ENCODE measurements at places on chromosomes 5 and 9.

DNA sequence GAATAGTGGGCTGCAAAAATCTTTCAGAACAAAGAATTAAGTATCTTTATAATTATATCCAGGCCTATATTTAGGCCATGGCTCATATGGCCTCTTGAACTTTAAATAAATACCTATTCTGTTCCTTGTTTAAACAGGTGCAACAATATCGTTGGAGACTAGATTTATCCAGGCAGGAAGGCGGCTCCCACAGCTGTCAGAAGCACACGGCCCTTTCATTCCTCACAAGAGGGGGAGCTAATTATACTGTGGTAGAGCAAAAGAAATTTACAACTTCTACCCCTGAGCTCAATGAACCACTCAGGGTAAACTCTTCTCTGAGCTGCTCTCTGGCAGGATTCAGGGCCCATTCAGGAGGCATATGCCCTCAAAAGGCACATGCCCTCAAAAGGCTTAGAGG lies 31.3 kb downstream of the TMEM174 start:
- peak; percentile 32 for DNase-seq

DNA sequence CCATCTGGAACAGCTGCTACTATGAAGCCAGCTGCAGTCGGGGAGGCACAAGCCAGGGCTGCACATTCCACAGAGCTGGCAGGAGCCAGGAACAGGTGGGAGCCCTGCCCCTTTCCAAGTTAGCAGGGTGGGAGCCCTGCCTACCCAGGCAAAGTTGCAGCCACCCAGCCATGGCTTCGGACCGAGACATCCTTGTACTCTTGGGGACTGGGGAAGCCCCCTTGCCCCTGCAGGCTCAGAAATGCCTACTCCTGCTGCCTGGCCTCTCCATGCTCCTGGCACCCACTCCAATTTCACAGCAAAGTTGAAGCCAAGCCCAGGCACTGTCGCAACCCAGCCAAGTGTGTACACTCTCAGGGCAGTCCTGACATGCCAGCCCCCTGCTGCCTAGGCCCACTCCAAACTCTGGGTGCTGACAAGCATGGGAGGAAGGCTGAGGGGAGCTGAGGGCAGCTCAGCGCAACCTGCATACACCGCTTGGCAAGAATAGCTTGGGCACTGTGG lies 165.1 kb downstream of the RNF180 start:
- no peak for DNase-seq

DNA sequence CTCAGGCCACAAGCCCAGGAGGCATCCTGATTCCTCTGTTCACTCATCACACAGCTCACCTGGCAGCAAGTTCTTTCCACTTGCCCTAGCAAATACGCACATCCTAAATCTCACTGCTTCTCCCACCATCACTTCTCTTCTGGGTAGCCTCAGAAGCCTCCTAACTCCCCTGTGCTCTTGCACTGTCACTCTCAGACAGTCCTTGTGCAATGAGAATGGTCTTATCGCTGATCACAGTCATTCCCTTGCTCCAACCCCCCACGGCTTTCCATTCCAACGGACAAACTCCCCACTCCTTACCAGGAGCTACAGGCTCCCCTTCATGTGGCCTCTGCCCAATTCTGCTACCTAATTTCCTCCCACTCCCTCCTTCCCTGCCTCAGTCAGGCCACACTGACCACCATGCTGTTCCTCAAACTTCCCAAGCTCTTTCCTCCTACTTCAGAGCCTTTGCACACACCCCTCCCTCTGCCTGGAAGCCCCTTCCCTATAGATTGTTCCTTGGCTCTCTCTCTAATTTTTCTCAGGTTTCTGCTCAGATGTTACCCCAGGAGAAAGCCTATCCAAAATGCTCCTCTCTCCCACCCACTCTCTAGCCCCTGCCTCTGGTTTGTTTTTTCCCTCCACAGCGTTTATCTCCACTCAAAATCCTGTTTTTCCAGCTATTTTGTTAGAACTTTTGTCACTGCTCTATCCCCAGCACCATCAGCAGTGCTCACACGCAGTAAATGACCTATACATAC lies 34.1 kb upstream of the TNFAIP8 start:
- no peak for DNase-seq

DNA sequence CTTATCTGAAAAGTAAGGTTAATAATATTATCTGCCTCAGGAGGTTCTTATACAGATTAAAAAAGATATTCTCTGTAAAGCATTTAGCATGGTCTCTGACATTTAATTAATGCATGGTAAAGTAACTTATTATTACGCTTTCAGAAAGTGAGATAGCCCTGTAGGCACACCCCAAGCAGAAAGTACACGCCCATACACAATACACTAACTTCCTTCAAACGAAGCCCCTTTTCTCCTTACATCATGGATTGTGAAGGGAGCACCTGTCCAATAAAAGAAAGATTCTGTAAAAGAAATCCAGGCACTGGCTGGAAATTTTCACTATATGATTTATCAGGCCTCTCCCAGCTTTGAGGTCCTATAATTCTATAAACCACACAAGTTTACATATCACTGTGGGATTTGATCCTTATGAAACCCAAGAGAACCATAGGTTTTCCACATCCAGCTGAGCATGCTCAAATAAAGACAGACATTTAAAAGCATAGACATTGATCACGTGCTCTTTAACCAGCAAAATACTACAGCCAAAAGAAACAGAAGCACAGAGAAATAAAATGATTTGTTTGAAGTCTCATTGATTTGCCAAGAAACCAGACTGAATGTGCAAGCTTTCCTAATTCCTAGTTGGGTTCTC lies 14.1 kb upstream of the NR3C1 start:
- no peak for DNase-seq

DNA sequence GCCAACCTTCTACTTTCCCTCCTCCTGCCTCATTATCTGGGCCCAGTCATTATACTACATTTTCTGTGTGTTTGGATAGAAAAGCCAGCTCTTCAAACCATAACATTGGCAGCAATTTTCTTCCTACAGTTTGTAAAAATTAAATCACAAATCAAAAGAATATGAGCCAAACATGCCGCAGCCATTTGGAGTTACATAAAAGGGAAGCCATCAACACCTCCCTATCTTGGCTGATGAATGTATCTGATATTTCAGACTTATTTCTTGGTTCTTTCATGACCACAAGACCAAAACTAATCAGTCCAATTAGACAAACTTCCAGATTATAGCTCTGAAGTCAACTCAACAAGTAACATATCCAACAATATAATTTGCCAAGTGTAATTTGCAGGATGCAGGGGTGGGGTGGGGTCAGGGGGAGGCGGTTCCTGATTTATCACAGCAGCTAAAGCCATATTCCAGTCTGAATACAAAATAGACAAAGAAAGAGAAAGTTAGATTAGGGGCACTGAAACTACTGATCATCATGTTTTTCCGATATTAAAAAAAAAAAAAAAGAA lies 89.4 kb upstream of the CNTLN start:
- no peak for DNase-seq

DNA sequence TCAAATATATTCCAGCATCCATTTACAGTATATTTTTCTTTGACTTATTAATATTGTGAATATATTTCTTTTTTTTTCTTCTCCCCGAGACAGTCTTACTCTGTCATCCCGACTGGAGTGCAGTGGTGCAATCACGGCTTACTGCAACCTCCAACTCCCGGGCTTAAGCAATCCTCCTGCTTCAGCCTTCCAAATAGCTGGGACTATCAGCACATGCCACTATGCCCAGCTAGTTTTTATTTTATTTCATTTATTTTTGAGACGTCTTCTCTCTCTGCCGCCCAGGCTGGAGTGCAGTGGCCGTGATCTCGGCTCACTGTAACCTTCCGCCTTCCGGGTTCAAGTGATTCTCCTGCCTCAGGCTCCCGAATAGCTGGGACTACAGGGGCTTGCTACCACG lies 7.4 kb upstream of the GLIPR2 start:
- no peak for DNase-seq

- DNase-seq, result no peak
Measured at GRCh38 chr9:105479846-105480245, 32.0 kb downstream of the FSD1L start.

GRCh38 chr5:1342268-1342667 lies 2.6 kb downstream of the CLPTM1L start:
- no peak for DNase-seq

DNA sequence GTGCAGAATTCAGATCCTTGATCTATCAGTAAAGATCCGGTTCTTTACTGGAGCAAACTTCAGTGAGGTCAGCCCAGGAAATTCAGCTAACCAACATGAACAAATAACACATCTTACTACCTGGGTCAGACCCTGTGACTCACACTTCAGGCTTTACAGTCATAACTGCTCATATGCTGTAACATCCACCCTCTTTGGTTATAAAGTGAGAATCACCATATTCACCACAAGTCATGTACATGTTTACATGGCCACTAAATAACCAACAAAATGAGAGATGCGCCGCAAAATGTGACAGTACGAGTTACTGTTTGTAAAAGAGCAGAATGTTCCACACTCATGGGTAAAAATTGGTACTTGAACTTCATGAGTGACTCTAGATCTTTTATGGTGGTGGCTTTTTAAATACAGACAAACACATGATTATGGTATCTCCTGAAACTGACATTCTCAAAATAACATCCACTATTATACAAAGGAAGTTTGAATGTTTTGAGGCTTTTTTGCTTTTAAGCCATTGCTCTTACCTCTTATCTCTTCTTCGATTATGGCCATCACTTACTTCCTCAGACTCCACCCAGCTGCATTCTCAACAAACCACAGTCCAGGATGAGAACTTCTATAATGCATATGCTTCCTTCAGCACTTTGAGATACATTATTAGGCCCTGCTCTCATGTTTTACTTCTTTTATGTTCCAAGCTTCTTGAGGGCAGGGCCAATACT lies 516.6 kb downstream of the RAB3C start:
- DNase-seq, result peak; percentile 82

DNA sequence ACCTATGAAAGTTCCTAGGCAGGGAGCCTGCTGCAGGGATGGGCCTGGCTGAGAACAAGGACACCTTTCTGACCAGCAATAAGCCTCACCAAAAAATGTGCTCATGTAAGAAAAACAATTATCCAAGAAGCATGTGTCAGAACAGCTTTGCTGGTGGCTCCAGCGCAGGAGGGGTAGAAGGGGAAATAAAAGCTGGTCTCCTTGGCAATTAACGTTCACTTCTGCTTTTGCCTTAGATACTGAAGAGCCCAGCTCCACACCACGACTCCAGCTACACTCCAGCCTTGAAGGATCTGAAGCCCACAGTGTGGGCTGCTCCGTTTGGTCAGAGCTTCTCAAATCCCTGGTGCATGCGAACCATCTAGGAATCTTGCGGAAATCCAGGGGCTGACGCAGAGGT lies 107.6 kb upstream of the PHYKPL start:
- no peak for DNase-seq

DNA sequence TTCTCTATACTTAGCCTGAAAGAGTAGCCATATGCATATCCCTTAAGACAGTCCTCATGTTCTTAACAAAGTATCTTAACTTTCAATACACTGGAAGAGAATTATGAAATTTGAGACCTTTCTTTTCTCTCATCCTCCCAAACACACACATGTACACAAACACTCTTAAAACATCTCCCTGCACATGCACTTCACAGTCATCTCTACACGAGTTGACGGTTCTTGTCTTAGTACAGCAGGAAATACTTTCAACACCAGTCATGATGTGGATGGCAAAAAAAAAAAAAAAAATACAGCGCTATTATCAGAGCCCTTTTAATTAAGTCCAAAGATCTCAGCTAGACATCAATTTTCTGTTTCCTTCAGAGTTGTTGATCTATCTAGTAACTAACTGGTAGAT lies 43.6 kb upstream of the PCSK1 start:
- no peak for DNase-seq

DNA sequence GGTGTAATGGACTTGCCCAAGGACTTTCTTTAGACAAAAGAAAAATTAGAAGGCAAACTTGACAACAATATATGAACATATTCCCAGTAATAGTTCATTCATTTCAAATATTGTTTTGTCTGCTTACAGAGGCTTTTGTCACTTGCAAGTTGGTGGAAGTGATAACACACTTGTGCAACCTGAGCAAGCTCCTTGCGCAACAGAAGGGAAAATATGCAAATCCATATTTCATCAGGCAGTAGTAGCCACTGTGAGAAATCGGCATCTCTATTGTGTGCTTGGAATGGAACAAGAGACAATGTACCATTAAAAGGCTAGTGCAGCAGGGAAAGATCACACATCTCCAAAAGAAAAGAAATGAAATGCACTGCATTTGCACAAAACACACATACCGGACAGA lies 125.3 kb upstream of the RASEF start:
- DNase-seq, result no peak

GRCh38 chr9:95839012-95839411 lies 36.5 kb upstream of the ERCC6L2 start:
- DNase-seq, result no peak

DNA sequence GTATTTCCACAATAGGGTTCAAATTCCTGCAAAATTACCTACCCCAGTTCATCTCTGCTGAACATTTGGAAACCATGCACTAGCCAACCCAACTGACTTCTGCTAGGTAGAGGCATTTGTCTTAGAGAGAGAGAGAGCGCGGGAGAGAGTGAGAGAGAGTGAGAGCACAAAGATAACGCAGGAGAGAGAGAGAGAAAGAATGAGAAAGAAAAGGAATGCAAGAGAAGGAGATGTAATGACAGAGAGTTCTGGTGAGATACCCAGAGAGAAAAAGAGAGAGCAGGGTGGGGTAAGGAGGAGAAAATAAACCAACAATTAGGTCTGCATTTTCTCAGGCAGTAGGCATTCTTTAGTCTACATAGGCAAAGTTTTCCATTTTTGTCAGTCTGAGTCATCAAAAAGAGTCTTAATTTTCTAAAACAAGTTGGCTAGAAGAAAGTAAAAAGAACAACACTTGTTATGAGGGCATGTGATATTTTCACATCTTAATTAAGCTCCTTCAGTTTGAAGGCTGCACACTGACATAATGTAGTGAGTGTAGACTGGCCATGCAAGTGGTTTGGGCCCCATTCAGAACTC lies 98.2 kb downstream of the MAP1B start:
- peak; percentile 23 for DNase-seq

GRCh38 chr5:114415760-114416159 lies 53.9 kb downstream of the KCNN2 start:
- DNase-seq, result no peak

DNA sequence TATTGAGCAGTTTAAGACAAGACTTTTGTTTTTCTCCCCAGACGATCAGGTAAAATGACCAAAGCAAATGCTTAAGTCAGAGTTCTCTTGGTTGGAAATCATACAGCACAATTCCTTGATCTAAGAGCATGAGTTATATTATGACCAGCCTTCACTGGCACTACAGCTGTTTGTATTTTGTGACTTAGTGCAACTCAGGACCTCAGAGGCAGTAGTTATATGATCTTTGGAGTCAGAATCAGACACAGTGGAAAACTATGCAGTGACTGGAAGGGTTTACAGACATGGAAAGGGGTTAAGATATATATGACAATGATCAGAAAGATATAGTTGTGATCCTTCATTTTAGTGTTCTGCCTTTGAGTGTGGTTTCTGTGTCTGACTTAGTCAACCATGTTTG lies 24.3 kb downstream of the RAD23B start:
- DNase-seq, result no peak

DNA sequence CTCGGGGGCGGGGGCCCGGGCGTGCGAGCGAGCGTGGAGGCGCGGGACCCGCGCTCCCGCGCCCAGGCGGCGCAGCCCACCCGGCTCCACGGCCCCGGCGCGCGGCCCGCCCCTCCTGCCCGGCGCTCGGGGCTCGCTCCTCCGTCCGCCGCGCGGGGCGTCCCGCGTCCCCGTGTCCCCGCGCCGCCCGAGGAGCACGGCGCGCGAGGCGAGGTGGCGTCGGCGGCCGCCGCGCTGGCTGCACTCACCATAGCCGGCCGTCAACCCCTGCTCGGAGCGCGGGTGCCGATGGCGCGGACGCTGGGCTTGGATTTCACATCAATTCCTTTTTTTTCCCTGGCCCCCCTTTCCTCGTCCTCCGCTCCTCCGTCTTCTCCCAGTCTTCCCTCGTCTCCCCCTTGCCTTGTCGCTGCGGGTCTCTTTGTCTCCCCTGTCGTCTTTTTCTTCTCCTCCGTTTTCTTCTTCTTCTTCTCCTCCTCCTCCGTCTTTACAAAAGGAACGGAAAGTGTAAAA lies 494 bp downstream of the PTCH1 start:
- no peak for DNase-seq
